Vagina (tissue), 2 donors: ENCODE measurements at places on chromosomes 2 and 18. TPM values are rescaled to one million over a fixed set of nuclear protein-coding genes. Genes with fewer than 3 reads are reported as not detected.

- no peak for DNase-seq
Measured at GRCh38 chr2:201196803-201197202, 13.9 kb downstream of the CASP10 start.

The ERMN gene
- total RNA-seq, result not detected

DNA sequence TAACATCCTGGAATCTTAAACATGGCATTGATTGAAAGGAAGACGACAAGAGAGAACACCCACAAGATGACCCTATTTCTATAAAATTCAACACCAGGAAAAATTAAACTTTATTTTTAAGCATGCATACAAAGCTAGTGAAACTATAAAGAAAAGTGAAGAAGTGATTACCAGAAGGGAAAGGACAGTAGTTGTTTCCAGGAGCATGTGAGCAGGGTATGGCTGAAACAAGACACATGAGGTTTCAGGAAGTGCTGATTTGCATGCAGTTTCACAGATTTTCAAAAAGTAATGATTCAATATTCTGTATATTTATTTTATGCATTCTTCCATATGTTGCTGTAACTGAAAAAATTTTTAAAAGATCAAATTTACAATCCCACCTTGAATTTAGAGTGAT is 24.6 kb upstream of the DAW1 start:
- DNase-seq, result no peak

DNA sequence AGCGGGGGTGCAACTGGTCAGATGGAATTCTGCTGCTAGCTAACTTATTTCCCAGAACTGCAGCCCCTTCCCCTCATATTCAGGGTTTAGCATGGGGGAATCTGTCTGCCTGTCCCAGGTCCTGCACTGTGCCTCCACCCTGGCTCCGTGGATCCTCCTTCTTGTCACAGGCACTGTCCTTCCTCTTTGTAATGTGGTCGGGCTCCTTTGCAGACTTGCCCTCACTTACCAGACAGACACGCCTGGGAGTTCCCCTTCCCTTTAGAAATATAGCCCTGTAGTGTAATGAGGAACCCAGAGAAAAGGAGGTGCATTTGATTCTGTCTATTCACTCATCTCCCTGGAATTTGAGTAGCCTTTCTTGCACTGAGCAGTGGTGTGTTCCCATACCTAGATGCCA is 108.7 kb downstream of the TRIM43 start:
- DNase-seq, result no peak

GRCh38 chr2:96267159-96267971 is 1.3 kb downstream of the CIAO1 start:
- no peak for DNase-seq

DNA sequence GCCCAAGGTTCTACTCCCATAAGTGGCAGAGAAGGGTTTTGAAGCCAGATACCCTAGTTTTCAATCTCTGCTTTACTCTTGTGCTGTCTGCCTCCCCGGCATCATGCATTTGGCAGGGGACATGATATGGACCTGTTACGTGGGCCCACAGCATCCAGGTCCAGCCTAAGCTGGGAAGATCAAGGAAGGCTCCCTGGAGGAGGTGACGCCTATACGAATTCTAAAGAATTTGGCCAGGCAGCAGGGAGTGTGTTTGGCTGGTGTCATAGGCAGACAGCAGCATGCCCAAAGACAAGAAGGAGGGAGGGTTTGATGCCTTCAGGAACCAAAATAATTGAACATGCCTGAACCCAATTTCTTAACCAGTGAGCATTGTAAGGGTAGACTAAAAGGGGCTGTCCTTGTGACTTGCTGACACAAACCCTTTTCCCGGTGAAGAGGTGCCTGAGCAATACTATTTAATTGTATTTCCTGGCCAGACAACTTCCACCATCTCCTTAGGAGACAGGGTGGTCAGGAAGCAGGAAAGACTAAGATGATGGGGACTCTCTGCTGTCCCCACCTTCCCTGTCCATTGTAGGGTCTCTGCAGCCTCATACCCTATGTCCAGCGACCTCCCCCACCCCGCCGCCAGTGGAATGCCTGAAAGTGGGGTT is 21.3 kb downstream of the NRP2 start:
- no peak for DNase-seq

The GKN2 gene
- total RNA-seq, result not detected
